ENCODE measurements at places on chromosomes 7 and 10.

GRCh38 chr7:84529480-84530205 lies 335.1 kb upstream of the SEMA3A start:
- no peak for DNase-seq

GRCh38 chr10:46539596-46540411 lies 16.7 kb downstream of the GPRIN2 start:
- DNase-seq: no peak

DNA sequence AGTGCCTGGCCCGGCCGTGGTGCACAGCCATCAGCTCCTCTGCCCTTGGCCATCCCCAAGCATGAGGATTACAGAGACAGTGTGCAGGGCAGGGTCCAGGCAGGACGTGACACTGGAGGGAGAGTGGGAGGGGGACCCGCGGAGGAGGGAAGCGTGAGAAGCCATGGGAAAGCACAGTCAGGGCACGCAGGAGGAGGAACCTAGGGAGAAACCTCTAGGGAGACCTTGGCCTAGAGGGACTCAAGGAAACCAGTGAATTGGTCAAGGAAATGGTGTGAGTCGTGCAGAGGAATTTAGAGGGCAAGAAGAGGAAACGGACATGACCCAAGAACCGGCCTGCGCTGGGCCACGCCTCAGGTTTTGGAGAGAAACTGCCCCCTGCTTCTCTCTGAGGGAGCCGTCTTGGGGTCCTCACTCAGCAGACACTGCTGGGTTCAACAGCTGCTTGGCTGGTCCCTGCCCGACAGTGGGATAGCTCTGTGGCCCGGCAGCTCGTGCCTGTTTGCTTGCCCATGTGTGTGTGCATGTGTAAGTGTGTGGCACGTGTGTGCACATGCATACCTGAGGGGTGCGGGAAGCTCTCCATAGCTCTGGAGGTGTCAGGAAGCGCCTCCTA lies 3.2 kb downstream of the OPN4 start:
- no peak for DNase-seq

GRCh38 chr10:49556723-49557122 lies 17.8 kb upstream of the ERCC6 start:
- no peak for DNase-seq

GRCh38 chr10:90047243-90047729 lies 345.9 kb downstream of the KIF20B start:
- DNase-seq: no peak

DNA sequence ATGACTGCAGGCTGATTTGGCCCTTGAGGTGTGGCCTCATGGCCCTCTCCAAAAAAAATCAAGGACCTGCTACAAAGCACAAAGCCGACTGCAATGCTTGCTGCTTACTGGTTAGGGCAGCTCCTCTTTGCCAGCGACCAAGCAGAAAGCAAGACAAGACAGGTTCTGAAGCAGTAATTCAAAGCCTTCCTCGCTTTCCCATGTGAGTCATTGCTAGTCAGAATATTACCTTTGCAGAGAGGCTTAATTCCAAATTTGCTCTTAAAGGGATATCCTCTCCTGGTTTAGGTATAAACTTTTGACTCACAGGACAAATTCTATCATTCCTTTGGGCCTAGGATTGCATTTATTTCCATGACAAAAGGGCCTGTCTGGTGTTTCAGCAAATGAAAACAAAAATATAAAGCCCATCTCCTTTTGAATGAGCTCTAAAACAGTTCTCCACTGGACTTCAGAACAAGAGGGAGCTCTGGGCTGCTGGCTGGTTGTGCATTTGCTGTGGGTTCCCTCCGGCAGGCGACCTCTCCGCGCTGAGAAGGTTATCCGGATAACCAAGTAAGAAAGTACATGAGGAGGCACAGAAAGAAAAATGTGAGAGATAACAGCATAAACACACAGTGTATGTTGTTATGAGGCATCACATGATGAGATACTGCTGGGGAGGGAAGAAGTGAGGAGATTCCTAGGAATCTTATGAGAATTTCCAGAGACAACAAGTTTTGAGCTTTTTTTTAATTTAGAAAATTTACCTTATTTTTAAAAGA lies 90.8 kb downstream of the EGFR start:
- DNase-seq: no peak

- DNase-seq: no peak
Measured at GRCh38 chr7:18294411-18294810, 201.1 kb upstream of the HDAC9 start.

DNA sequence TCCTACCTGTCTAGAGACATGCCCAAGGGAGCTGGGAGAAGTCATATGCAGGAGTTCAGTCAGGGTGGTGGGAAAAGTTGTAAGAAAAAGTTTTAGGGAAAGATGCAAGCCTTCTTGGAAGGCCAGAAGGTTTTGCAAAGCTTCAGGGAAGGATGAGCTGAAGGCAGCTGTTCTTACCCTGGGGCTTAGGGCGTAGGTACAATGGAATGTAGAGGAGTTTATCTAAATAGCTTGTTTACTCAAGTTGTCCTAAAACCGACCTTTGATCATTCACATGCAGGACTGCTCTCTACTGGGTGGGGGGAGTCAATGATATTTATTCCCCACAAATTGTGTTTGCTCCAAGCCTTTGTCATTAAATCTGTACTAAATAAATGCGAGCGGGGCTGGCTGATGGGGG lies 277.0 kb downstream of the CRPPA start:
- DNase-seq: no peak

DNA sequence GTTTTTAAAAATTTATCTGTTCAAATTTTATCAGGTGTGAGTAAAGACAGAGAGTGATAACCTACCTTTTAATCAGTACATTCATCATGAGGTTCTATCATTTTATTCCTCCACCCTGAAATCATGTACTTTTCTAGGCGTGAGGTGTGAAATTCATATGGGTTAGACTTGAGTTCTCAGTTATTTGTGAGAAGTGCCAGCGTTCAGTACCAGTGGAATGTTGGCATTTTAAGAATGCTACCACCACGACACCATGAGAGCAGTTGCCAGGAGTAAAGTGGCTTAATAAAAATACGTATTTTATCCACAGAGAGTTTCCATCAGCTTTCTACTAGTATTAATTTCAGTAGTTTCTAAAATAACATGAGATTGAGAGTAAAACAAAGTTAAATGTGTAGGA lies 104.1 kb upstream of the FERD3L start:
- DNase-seq: no peak

DNA sequence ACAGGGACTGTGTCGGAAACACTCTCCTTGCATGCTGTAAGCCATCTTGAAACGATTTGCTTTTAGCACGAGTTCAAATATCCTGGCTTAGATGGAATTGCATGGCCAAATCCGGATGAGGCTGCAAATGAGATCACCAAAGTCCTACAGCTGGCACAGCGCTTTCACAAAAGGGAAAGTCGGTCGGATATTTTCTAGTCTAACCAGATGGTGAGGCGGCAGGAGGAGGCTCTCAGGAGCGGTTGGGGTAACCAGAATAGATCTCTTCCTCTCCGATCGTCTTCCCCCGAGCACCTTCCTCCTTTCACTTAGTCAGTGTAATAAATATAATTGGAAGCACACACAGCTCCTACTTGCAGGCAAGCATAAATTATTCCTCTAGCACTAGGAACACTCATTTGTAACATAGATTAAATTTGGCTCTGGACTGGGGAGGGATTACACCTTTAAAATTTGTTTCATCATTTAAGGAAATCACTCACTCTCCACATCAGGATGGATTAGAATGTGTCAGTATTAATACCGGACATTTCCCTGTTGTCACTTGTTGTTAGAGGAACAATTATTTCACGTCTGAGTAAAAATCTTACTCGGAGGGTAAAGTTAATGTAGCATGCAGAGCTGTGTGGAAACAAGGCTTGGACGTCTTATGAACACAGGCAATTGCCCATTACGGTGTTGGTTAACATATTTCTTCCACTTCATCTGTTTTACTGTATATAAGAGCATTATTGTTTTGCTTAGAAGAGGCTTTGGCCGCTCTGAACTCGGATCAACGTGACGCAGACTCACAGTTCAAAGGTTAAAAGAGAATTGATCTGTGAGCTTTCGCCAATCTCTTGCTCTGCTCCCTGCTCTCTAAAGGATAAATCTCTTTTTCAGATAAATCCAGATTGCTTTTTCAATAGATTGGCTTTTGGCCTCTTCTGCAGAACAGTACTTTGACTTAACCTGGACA lies 857.9 kb downstream of the TYW1 start:
- no peak for DNase-seq

- no peak for DNase-seq
Measured at GRCh38 chr7:141731476-141732149, 6.5 kb upstream of the SSBP1 start.

- DNase-seq: peak; percentile 32
Measured at GRCh38 chr7:139648941-139649425, 125.5 kb downstream of the CLEC2L start.

DNA sequence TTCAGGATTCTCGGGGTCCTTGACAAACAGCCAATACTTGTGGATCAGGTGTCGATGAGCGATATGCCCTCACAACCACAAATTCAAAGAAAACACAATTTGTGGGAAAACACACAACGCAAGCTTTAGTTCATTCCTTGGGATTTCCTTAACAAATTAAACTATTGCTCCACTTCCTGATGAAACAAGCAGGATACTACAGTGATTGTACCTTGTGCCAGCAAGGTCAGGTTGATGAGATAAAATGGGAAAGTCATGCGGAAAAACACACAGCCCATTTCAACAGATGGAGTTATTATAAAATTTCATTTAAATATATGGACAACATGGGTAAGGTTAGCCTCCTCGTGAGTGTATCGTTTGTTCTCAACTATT lies 8.8 kb upstream of the RHOBTB1 start:
- DNase-seq: no peak

DNA sequence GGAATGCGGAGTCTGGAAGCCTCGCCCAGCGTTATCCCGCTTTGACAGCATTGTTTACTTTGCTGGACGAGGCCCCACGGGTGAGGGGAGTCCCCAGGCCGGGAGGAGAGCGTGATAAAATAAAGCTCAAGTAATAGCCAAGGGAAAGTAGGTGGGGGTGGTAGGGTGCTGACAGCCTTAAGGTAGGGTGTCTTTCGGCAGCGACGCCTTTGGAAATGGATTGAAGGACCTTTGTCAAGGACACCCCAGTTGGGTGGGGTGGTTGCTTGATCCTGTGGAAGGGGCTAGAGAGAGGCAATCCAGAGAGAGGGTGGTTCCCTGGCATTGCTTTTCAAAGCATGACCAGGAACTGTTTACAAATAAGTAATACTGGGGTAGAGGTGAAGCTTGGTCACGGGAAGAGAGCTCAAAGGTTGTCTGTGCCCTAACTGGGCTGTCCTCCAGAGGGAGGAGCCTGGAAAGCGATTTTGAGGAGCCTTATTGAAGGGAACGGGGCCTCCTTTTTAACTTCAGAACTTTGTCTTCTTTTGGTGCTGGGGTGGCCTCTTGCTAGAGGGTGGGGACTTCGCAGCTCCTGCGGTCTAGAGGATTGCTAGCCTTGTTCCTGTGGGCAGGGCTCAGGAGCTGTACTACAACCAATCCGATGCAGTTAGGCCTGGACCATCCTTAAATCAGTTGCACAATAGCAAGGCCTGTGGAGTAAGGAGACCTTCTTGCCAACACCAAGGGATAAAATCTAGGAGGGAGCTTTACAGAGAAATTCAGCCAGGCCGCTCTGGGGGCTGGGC lies 1.3 kb downstream of the EIF4EBP2 start:
- DNase-seq: peak; percentile 93

GRCh38 chr7:120806669-120807068 lies 51.3 kb downstream of the TSPAN12 start:
- no peak for DNase-seq

- DNase-seq: no peak
Measured at GRCh38 chr7:7618410-7618809, 22.1 kb upstream of the UMAD1 start.

GRCh38 chr7:120981888-120982615 lies 6.5 kb upstream of the CPED1 start:
- peak; percentile 33 for DNase-seq

- DNase-seq: peak; percentile 81
Measured at GRCh38 chr10:12181065-12181775, 14.5 kb downstream of the NUDT5 start.

GRCh38 chr7:36192053-36192824 lies 39.2 kb downstream of the EEPD1 start:
- peak; percentile 74 for DNase-seq

Measured in hematopoietic multipotent progenitor cell treated with erythropoietin and hydrocortisone succinate and interleukin-3 and kit ligand, for 6 days (in vitro differentiated cells).